Stimulated activated CD4-positive, alpha-beta T cell treated with anti-CD3 and anti-CD28 coated beads, Interleukin-15, amount 100 ng/mL, for 48 hours (primary cell): ENCODE measurements at places on chromosomes 16 and 17.

DNA sequence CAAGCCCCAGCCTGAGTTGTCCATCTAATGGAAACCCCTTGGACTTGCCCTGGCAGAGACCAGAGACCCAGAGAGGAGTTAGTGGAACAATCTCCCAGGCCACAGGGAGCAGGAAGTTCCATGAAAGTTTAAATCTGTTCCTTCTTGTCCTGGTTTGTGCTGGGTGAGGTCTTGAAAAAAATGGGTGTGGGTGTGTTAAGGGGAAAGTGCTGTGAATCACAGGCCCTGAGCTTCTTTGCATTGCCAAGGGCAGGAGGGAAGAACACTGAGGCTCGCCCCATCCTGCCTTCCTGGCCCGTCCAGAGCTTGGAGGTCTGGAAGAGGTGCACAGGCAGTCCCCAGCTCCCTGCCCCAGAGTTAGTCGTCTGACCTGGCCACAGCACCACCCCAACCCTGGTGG is 2.3 kb downstream of the ADORA2B start:
- DNase-seq: no peak

DNA sequence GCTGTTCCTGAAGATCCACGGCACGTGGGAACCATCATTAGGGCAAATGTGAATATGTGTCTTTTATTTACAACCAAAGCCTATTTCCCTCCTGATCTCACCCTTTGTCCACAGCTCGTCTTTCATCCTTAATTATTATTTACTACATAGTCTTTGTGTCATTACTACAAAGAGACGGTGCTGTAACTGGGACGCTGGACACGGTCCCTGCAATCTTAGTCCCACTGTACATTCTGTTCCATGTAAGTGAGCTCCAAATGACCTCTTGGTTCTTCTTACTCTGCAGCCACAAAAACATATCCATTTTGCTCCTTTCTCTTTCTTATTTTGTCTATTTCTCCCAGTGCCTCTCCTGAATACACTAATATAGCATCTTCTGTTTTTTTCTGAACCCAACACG is 12.7 kb upstream of the KRT23 start:
- DNase-seq: no peak

DNA sequence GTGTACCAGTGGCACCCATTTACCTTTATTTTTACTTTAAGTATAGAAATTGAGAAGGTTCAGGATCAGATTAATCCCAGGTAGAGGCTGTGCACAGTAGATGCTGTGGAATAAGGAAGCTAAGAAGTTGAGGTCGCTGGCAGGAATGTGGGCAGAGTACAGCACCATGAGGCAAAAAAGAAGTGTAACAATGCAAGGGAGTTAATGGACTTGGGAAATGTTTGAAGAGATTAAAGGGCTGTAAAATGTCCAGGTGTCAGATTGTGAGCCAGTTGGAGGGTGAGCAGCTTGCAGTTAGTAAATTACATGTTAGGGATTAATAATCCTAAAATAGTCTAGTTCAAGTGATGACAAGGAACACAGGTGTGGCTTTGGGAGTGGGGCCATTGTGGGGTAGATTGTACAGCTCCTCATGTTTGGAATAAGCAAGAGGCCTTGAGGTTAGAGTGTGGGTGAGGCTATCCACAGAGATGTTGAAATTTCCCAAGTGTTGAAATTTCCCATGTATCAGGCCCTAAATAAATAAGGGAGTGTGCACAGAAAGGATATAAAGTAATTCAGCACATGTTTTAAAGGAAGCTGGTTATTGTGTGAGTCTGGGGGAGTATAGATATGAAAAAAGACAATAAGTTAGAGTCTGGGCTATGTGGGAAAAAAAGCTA is 21.5 kb downstream of the TAT start:
- no peak for DNase-seq

DNA sequence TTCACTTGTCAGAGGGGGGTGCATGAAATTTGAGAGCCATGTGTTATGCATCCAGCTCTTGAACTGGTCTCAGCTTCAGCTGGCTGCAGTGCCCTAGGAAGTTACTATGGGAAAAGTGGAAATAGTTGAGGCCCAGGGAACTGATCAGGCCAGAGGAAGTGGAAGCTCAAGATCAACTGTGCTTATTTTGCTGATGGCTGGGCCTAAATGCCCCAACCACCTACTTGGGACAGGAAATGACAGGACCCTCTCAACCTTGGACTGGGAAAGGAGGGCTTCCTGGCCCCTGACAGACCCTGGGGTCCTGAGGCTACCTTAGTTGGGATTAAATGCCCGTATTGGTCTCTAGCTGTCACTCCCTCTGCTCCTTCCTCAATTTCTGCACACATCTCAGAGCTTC is 1.2 kb upstream of the TAOK2 start:
- DNase-seq: no peak

DNA sequence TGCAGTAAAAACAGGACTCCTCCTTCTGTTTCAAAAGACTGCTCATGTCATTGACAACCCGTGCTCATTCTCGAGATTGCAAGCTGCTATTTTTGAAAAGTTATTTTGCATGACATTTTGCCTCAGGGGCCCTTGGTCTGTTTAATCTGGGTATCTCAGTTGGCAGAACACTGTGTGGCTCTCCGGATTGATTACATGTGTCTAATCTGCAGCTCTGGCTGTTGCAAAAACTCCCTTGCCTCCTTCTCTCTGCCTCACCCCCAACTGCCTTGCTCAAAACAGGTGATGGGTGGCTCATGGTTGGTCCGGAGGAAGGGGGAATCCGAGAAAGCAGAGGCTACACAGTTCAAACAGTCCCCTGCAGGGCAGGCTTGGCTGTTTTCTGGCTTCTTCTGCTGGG is 25.3 kb downstream of the GINS3 start:
- no peak for DNase-seq

DNA sequence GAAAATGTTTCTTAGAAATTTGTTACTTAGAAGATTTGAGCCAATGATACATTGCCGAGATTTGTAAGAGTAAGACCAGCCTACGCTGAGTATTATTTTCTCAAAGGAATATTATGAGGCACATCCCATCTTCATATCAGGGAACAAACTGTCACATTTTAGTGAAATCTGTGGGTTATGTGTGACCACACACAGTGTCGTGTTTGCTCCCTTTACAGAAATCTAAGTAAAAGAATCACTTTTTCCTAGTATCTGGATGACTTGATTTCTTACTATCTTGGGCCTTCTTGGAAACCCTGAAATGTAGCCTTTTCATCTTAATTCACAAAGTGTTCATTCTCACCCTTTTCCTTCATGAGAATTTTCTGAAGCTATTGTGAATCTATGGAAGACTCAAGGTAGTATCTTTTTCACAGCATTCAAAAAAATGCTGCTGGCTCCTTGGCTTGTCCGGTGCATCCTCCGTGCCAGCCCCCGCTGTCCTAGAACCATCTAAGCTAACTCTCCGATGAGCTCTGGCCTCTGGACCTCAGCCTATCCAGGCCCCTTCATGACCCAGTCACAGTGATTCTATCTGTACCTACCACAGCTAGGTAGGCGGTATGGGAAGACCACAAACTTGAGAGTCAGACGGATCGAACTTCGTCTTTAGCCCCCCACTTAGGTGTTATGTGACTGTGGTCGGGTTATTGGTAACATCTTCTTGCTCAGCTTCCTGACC is 524.3 kb downstream of the MAF start:
- peak; percentile 39 for DNase-seq

- no peak for DNase-seq
These were observed 491 bp downstream of the IST1 start for GRCh38 chr16:71895679-71896365.
